ENCODE measurements at places on chromosomes 3 and 15.

DNA sequence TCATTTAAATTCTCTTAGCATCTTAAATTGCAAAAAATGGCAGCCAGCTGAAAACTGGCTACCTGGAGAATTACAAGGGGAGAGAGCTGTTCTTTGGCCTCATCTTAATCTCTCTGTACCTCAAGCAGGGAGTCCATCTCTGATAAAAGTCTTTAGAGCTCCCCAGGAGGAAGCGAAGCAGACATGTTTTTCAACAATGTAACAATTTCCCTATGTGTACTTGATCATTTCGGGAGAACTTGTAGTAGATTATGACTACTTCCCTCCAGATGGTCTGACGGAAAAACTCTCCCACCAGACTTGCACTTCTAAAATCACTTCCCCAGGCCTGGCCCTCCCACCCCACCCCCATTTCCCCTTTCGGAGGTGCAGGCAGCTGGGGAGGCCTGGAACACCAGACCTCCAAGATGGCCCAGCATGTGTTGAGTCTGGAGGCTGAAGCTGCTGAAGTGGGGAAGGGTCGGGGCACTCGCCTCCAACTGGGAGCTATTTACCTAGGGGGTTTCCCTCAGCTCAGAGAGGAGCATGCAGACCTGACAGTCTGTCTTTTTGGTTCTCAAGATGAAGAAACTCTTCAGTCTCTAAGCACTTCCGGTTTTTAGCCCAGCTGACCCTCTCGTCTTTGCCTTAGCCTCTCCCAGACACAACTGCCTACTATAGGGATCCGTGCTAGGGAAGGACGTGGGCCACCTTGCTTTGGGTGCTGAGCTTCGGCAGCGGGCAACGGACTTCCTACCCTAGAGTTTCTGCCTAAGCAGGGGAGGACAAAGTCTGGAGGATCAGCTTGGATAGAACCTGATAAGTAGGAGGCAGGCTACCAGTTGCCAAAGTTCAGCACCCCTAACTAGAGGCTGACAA lies 164.0 kb upstream of the TBL1XR1 start:
- DNase-seq: no peak

DNA sequence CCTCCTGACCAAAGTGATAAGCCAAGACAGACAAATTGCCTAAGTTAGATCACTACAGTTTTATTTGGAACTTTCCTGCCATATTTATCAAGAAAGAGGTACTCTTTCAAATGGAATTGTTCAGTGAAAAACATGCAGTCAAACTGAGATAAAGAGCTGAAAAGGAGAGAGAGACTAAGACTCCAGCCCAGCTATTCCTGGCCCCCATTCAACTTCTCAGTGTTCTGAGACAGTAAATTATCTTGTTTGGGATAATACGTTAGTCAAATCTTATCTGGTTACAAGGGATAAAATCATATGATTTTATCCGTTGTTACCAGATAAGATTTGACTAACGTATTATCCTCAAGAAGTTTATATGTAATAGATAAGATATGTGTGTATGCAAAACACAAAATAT lies 67.6 kb upstream of the CMC1 start:
- DNase-seq: no peak

- DNase-seq: no peak
Observed at GRCh38 chr3:123256256-123256655, 54.5 kb downstream of the SEC22A start.

- DNase-seq: no peak
Observed at GRCh38 chr15:80971143-80971542, 18.5 kb downstream of the MESD start.

- DNase-seq: no peak
Observed at GRCh38 chr3:194657439-194657838, 14.6 kb downstream of the LSG1 start.

DNA sequence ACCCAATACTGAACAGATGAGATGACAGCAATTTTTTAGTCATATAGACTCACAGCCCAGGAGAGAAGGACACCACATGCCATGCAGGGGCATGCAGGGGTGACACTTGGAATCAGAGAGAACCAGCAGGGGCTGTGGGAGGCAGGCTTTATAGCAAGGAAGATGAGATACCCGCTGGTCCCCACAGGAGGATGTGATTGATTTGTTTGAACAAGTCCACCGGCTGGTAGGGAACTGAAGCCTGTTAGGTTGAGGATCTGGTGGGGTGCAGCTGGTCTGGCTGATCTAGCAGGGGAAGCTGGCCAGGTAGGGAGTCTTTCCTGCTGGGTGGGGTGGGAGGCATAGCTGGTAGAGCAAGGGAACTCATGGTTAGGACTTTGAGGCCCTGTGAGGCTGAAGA lies 18.0 kb upstream of the ACAN start:
- no peak for DNase-seq

- peak; percentile 36 for DNase-seq
Observed at GRCh38 chr15:90191794-90192509, 9.2 kb upstream of the SEMA4B start.

Measured in NCI-H2227 treated with DMSO at 0.1 percent for 48 hours (cell line).